ENCODE measurements at places on chromosomes 6 and 20.

- DNase-seq, result no peak
Observed at GRCh38 chr6:109236115-109237076, 141.1 kb downstream of the CEP57L1 start.

GRCh38 chr6:25735261-25735660 is 19.3 kb upstream of the SLC17A4 start:
- DNase-seq, result no peak

GRCh38 chr6:133997267-133997666 is 44.2 kb downstream of the TBPL1 start:
- no peak for DNase-seq

GRCh38 chr6:9139746-9140145 is 704.4 kb upstream of the SLC35B3 start:
- no peak for DNase-seq

- no peak for DNase-seq
Observed at GRCh38 chr20:42678895-42679294, 510.8 kb downstream of the PTPRT start.

DNA sequence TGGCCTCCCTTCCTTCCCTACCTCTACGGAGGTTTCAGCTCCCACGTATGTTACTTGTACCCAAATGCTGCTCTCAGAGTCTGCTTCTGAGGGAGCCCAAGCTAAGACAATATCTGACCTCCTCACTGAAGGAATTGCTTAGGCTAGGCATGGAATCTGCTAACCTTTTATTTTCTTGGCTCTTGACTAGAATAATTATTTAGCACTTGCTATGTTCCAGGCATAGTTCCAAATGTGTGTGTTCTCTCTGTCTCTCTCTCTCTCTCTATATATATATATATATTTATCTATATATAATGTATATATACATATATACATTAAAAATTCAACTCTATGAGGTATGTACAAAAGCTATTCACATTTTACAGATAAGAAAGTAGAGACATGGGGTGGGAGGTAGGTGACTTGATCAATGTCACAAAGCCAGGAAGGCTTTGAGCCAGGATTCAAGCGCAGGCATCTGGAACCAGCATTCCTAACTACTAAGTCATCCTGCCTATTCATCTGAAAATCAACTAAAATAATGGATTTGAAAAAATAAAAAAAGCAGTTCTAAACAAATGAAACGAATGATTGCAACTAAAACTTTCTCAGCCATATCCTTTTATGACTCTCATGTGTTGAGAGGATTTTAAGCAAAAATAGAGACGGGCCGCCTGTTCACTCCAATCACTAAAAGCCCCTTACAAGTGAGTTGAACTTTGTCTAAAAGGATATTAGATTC is 189.7 kb upstream of the JAG1 start:
- DNase-seq, result peak; percentile 95

GRCh38 chr6:16623029-16623653 is 138.1 kb downstream of the ATXN1 start:
- DNase-seq, result peak; percentile 63

- no peak for DNase-seq
Observed at GRCh38 chr6:3623451-3624249, 127.9 kb downstream of the PXDC1 start.

DNA sequence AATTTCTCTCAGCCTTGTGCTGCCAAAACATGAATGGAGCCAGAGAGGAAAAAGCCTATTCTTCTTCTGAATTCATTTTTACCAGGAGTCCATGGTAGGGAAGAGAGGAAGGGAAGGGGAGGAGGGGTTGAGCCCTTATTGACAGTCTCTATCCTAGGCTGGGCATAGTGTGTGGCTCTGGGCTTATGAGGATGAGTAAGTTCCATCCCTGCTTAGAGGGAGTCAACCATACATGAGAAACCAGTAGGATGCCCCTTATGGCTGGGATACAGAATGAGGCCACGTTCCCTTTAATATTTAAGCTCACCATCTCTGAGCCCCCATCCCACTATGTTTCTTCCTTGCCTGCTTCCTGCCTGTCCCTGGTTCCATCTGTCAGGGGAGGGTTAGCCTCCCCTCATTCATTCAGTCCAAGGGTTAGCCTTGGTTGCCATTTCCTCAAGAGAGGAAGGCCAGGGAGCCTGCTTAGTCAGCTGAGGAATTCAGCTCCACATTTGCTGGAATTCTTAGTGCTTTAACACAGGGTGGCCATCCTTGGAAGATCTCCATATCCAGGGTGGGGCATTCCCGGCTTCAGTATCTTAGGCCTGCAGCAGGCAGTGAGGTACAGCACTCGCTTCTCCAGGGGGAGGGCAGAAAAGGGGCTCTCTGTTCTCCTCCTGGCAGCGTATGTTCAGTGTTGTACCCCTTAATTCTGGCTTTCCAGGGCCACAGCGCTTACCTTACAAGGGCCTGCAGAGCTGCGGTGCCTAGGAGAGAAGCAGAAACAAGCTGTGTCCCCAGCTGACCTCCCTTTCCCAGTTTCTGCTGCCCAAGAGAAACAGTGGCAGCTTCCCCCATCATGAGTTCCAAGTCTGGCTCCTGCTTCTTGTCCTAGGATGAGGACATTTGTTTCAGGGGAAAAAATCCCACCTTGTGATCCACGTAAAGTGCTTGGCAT is 12.5 kb downstream of the SIRT5 start:
- DNase-seq, result no peak

DNA sequence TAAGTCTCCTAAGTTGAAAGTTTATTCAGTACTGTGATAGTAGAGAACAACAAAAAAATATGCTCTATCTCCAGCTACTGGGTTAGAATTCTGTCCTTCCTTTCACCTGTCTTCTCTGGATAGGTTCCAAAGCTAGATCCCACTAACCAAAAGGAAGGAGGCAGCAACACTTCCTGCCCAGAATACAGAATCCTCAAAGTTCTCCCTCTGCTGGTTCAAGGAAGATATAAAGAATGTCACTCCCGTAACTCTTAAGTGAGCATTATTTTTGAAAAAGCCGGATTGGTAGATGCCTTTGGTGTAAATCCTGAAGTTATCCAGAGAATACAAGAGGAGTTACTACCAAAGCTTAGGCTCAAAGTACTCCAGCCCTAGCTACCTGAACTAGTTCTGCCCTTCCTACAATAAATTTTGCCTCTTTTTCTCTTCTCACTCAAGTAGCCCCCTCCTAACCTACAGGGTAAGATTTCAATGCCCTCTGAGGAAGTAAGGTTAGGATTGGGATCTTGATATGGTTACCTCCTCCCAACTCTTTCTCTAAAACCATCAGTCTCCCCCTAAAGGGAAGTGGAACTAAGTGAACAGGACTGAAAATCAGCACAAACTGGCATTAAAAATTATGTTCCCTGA is 26.0 kb upstream of the CRIP3 start:
- peak; percentile 76 for DNase-seq

DNA sequence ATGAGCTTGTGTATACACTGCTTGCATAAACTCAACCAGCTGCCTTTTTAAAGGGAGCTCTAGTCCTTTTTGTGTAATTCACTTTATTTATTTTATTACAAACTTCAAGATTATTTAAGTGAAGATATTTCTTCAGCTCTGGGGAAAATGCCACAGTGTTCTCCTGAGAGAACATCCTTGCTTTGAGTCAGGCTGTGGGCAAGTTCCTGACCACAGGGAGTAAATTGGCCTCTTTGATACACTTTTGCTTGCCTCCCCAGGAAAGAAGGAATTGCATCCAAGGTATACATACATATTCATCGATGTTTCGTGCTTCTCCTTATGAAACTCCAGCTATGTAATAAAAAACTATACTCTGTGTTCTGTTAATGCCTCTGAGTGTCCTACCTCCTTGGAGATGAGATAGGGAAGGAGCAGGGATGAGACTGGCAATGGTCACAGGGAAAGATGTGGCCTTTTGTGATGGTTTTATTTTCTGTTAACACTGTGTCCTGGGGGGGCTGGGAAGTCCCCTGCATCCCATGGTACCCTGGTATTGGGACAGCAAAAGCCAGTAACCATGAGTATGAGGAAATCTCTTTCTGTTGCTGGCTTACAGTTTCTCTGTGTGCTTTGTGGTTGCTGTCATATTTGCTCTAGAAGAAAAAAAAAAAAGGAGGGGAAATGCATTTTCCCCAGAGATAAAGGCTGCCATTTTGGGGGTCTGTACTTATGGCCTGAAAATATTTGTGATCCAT is 15.3 kb downstream of the TNFAIP3 start:
- no peak for DNase-seq

- no peak for DNase-seq
Observed at GRCh38 chr6:15499125-15499524, 163.7 kb downstream of the DTNBP1 start.

DNA sequence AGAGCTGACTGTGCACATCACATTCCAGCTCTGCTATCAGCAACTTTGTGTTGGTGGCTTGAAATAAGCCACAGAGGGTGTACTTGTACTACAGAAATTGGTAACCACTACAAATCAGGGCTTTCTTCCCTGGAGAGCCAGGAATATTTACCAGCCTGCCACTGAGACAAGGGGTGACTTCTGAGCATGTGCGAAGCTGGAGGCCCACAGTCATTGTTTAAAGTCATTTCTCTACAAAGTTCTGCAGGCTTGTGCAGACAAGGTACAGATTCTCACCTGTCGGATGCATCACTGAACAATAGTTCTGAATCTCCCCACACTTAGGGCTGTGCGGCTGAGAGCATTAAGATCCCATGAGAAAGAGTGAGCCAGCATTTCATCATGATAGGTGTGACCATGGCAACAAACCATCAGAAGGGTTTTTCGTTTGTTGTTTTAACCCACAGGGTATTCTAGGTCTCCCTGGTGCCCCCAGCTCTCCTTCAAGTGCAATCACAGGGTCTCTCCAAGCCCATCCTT is 292.8 kb downstream of the CDC5L start:
- no peak for DNase-seq

- no peak for DNase-seq
Observed at GRCh38 chr6:81987293-81987692, 234.8 kb upstream of the TENT5A start.

DNA sequence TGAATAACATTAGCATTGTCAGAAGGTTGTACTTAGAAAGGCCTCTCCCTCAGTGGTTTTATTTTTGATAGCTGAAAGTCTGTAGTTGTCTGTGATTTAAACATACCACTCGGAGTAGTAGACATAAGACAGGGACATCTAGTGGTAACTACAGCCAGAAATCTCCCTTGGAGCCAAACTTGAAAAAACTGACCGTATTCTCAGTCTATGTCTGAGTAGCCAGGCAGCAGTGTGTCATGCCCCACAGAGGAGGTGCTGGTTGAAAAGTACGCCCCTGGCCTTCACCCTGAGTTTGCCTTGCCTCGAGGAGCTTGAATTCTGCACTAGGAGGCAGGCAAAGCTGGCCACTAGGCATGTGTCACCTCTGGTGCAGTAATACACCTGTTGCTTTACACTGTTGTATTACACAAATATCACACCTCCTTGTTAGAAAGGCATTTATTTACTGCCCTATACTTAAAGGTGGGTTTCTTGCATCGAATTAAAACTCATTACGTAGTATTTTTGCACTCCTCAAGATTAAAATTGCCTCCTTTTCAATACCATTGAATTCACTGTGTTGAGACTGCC is 20.8 kb downstream of the ZBTB2 start:
- DNase-seq, result no peak

- no peak for DNase-seq
Observed at GRCh38 chr6:91482498-91482897, 895.6 kb upstream of the MAP3K7 start.

DNA sequence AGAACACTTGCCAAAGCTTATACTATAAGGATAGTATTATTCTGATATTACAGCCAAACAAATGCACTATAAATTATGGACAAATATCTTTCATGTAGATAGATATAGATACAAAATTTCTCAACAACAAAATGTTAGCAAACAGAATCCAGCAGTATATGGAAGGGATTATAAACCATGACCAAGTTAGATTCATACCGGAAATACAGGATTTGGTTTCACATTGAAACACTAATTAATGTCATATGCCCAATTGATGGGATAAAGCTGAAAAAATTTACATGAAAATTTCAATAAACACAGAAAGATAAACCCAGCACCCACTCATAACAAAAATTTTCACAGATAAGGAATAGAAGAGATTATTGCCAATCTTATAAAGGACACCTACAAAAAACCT is 770.3 kb upstream of the SLC35B3 start:
- no peak for DNase-seq

GRCh38 chr6:10351791-10352190 is 63.1 kb downstream of the TFAP2A start:
- no peak for DNase-seq

DNA sequence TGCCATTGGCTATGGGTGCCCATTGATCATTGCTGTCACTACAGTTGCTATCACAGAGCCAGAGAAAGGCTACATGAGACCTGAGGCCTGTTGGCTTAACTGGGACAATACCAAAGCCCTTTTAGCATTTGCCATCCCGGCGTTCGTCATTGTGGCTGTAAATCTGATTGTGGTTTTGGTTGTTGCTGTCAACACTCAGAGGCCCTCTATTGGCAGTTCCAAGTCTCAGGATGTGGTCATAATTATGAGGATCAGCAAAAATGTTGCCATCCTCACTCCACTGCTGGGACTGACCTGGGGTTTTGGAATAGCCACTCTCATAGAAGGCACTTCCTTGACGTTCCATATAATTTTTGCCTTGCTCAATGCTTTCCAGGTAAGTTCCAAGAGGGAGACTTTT is 16.4 kb downstream of the ADGRF4 start:
- DNase-seq, result no peak

DNA sequence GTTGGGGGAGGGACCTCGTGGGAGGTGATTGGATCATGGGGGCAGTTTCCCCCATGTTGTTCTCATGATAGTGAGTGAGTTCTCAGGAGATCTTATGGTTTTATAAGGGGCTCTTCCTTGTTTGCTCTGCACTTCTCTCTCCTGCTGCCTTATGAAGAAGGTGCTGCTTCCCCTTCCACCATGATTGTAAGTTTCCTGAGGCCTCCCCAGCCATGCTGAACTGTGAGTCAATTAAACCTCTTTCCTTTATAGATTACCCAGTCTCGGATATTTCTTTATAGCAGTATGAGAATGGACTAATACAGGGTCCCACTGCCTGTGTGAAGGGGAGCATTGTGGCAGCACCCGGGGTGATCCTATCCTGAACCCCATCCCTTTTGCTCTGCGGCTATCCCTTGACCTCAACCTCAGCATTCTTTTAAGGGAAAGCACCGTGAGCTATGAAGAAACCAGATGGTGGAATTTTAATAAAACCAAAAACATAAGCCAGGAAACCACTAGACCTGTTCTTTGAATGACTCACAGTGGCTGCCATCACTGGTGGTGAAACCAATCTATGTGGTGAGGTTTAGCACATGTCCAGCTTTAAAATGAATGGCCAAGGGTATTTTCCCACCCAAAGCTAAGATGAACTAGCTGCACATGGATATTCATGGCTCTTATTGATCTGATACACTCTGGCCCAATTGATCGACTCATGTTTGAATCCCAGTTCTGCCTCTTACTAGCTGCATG is 62.2 kb downstream of the ZDHHC14 start:
- DNase-seq, result peak; percentile 86

- DNase-seq, result no peak
Observed at GRCh38 chr6:104170401-104170800, 689.3 kb downstream of the HACE1 start.

- DNase-seq, result peak; percentile 76
Observed at GRCh38 chr6:154508573-154509375, 1.7 kb downstream of the CNKSR3 start.

GRCh38 chr6:4914420-4915159 is 89.2 kb downstream of the RPP40 start:
- DNase-seq, result peak; percentile 14
